Left ventricle myocardium superior (tissue), 1 donor: ENCODE measurements at places on chromosomes 4 and X. TPM values are rescaled to one million over a fixed set of nuclear protein-coding genes. Genes with fewer than 3 reads are reported as not detected.

- no peak for DNase-seq
Observed at GRCh38 chrX:57899064-57899463, 11.2 kb downstream of the ZXDA start.

GRCh38 chr4:156137679-156138473 lies 184.2 kb upstream of the CTSO start:
- no peak for DNase-seq

- no peak for DNase-seq
Observed at GRCh38 chr4:145944886-145945285, 6.3 kb upstream of the ZNF827 start.

DNA sequence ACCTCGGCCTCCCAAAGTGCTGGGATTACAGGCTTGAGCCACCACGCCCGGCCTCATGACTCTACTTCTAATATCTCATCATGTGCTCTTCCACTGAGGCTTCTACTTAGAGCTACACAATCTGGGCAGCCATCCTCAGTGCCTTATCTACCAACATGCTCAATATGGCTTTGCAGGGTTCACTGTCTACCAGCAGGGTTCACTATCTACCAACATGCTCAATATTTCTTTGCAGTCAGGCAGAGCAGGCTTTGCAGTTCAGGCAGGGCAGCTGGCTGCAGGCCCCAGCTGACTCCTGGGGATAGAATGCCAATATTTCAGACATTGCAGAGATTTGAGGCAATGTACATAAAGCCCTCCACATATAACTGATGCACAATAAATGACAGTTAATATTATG lies 47.5 kb downstream of the PKD2 start:
- DNase-seq, result no peak

GRCh38 chr4:141127884-141128283 lies 5.4 kb downstream of the RNF150 start:
- DNase-seq, result no peak

GRCh38 chrX:47145395-47146120 lies 537 bp downstream of the RBM10 start:
- DNase-seq, result no peak

DNA sequence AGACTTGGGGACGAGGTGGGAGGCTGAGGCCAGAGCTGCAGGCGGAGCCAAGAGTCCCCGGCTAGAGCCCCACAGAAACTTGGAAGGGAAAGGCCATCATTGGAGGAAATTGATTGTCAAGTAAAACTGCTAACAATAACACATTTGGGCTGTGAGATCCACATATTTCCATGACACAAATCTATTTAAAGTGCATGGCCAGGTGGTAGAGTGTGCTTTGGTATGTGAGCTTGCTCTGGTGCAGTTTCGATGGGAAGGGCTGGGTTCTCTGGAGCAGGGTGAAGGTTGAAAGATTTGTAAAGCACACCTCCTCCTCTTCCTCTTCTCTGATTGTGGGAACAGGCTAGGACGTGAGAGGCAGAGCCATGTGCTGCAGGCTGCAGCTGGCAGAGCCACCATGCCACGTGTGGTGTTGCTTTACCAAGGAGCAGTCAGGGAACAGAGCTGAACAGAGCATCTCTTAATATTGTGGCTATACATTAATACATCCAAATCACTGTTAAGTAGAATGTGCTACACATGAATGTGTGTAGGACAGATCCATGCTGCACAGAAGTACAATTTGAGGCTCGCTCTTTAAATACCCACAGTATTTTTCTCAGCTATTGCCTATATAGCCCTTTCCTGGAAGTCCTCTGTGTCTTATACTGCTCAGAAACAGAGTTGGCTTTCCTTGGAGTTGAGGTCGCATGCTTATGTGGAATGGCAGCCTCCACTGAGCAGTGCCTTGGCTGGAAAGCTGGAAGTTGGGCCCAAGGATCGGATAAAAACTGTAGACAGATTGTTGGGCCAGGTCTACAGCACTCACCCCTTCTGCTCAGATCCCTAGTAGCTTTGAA lies 37.7 kb downstream of the FHDC1 start:
- DNase-seq, result no peak

DNA sequence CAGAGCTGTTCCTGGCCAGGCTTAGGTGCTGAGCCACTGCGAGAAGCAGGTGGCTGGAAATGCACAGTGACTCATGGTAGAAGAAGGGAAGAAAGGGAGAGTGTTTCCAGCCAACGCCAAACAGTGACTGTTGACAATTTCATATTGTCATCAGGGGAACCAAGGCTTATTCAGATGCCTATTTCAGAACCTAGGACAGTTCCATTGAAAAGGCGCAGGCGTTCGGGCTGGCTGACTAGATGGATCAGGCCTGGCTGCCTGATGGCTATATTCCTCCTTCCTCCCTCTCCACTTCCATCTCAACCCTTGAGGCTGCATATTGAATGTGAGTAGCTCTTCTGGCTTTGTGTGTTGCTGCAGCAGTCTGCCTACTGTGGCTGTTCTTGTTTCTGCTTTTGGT lies 73.0 kb upstream of the FRMPD4 start:
- no peak for DNase-seq

DNA sequence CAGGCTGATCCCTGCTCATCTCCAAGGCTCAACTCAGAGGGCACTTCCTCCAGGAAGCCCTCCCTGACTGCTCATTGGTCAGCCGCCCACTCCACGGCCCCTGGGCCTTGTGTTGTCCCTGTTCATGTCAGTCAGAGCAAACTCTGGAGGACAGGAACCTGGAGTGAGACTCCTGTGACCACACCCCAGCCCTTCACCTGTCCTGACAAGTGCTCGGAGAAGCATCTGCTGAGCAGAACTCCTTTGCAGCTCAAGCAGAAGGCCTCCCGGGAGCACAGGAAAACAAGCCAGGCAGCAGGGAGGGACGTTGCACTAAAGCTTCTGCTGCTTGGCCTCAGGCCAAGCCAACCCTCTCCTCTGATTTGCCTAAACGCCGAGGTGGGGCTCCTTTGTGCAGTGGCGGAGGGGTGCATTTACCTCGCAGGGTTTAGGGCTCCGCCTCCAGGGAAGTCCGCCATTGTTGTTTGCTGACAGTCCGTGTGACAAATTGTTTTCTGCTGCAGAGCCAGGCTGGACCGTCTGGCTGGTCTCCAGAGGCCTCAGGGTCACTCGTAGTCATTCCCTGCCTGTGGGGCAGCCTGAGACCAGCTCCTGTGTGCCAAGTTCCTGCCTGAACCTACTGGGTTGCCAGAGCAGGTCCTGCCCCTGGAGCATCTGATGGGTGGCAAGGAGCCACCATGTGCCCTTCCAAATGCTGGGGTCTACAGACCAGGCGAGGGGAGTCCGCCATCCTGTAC lies 61.8 kb downstream of the C4orf50 start:
- DNase-seq, result no peak

- no peak for DNase-seq
Observed at GRCh38 chrX:65601126-65601525, 66.3 kb upstream of the MSN start.

- no peak for DNase-seq
Observed at GRCh38 chr4:25096251-25096980, 63.8 kb downstream of the SEPSECS start.

DNA sequence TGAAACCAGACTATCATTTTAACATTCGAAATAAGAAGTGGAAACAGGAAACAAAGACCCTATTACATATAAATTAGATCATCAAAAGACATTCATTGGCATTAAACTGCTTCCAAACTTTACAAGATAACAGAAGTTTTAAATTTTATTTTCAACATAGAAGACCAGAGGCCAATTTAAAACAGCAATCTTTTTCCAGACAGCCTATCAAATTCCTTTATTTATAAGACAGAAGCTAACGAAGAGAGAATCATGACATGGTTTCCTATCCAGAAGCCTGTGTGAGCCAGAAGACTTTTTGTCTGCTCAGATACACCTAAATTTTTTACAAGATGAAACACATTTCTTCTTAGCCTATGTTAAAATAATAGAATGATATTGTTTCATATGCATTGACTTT lies 291.9 kb downstream of the PPP3CA start:
- no peak for DNase-seq

DNA sequence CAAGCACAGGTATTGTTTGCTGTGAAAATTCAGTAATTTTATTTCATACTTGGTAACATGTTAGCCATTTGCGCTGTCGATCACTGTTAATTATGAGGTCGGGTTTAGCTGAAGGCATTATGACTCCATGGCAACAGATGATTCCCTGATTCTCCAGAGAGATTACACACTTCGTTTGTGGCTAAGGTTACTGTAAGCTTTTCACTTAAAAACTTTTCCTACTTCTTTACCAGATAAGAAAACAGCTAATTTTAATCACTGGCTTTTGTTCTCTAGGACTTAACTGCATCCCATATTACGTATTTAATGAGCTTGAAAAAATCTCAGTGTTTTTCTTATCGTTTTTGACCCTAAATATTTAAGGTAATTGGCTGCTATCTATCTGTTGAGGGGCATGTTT lies 2.1 kb downstream of the GSTCD start:
- DNase-seq, result no peak

GRCh38 chr4:132230025-132230424 lies 919.1 kb upstream of the PCDH10 start:
- no peak for DNase-seq

DNA sequence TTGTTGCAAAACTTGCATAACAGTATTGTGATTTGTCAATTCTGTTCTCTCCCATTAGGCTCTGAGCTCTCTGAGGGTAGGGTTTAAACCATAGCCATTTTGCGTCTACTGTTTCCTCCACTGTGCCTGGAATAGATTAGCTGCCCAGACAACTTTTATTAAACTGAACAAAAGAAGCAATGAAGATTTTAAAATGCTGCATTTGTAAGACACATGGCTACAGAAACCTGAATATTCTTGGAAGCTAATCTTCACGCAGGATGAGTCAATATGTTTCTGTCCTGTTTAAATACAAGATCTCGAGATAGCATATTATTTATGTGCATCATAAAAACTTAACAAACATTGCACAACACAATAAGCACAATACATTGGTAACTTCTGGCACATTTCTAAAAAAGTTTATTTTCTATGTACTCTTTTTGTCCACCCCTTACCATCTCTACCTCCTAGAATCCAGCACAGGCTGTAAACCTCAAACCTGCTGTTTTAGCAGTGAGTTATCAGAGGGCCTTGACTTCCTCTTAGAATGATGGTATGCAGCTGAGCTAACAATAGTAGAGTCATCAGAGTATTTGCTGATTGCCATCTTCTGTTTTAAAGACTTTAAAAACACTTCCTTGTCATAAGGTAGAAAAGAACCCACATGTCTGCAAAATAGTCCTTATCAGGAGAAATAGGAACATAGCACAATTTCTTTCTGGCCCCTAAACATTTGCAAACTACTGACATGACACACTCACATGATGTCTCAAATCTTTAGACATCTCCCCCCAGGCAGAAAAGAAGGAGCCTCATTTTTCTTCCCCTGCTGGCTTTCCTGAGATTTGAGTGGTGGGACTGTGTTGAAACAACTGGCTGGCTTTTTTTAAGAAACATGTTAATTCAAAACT lies 10.6 kb upstream of the CCNG2 start:
- no peak for DNase-seq

DNA sequence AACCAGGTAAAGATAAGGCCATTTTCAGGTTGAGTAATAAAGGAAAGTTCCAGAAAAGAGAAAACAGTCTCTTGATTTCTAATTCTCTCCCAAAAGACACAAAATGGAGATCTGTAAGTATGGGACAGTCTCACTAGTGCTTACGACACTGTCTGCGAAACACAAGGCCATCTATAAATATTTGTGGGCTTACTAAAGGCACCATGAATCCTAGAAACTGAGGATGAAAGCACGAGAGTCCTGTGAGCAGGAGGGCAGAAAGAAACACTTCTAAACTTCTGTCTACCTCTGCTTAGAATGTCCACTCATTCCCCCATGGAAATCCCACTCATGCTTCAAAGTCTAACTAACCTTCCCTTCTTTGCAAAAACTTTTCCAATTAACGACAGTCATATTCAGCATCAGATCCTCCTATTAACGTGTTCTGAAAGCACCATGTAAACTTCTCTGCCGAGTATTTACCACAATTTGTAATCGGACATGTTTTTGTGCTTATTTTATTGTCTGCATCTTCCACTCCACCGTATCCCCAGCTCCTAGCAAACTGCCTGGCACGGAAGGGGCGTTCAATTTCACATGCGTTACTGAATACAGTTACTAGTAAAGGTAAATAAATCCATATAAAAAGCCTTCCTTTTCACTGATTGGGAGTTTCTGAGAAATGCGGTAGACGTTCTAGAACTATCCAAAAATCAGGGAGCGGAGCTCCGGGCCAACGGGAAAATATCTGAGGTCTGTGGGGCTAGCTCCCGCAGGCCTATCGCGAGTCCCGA lies 665 bp downstream of the PSMD10 start:
- DNase-seq, result no peak

GRCh38 chr4:120007896-120008436 lies 58.7 kb downstream of the MAD2L1 start:
- DNase-seq, result no peak

DNA sequence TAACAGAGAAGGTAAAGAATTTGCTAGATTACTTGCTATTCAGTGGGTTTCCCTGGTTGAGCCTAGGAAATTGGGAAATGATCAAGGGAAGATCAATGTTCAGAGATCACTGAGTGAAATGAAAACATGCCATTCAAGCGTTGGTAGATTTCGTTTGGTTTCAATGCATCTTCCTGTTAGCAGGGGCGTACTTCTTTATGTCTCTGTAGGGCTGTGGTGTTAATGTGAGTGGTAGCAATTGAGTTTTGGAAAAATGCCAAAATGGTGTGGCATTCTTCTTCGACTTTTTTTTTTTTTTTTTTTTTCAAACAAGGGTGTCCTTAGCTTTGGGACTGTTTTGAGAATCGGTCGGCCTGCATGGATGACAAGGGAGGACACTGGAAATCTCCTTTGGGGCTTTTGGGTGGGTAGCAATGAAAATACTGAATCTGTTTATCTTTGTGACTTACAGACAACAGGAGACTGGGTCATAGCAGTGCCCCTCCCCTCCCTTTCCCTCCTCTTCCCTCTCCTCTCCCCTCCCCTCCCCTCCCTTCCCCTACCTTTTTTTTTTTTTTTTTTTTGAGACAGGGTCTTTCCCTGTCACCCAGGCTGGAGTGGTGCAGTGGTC lies 50.4 kb downstream of the SPRY1 start:
- DNase-seq, result no peak

GRCh38 chr4:52511825-52512224 lies 147.3 kb downstream of the USP46 start:
- DNase-seq, result no peak

The TFE3 gene
- total RNA-seq, result 18.5 TPM

The RIPPLY1 gene
- not detected for total RNA-seq

The EVC2 gene
- total RNA-seq, result 1.5 TPM

The USP17L29 gene
- not detected for total RNA-seq

The TBX22 gene
- total RNA-seq, result not detected

The DIPK2B gene
- total RNA-seq, result 20.8 TPM

The PHOX2B gene
- not detected for total RNA-seq
